NCI-H446 (cell line): ENCODE measurements at places on chromosomes 4 and X.

GRCh38 chr4:37246891-37247290 is 2.3 kb downstream of the NWD2 start:
- peak; percentile 34 for DNase-seq

GRCh38 chrX:68931345-68931744 is 102.5 kb downstream of the EFNB1 start:
- DNase-seq = no peak

GRCh38 chr4:87060957-87061356 is 126.1 kb downstream of the AFF1 start:
- no peak for DNase-seq

DNA sequence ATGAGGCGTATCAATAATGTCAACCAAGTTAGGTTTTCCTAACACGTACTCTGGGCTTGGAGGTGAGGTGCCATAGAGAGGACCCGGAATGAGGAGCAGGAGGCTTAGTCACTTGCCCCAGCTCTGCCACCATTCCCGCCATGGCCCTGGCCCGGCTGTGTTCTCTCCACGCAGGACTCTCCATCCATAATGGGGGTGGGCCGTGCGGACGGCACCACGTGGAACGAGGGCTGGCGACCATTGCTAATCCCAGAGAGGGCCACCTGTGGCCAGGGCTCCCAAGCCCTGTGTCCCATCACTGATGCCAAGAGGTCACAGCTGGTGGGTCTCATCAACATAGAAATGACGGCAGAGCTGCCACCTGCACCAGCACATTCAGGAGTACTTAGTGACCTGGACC is 76.4 kb downstream of the JAKMIP1 start:
- DNase-seq = no peak

GRCh38 chr4:180947425-180947824 is 1295.8 kb upstream of the TENM3 start:
- DNase-seq = no peak
